AG09309 (cell line): ENCODE measurements at places on chromosomes 1 and 21.

GRCh38 chr21:15301014-15301413 lies 236.2 kb upstream of the NRIP1 start:
- DNase-seq = no peak

DNA sequence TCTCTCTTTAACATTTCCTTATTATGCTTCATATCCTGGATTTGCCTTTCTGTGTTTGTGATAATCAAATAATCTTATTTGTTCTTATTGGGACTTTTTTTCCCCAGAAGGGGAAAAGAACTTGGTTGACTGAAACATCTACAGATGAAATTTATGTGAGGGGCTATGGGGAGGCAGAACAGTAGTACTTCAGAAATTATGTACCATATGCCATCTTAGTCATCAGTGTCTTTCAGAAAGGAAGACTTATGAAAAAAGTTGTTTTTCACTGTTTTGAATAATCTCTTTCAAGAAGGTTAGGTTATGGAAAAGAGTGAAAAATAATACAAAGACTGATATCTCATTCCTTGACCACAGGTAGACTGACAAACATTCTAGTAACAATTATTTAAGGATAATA lies 30.2 kb upstream of the TRAF5 start:
- DNase-seq = no peak

GRCh38 chr1:27601771-27602461 lies 2.0 kb downstream of the AHDC1 start:
- DNase-seq = no peak

- DNase-seq = no peak
Observed at GRCh38 chr1:9721606-9722377, 70.3 kb downstream of the PIK3CD start.

DNA sequence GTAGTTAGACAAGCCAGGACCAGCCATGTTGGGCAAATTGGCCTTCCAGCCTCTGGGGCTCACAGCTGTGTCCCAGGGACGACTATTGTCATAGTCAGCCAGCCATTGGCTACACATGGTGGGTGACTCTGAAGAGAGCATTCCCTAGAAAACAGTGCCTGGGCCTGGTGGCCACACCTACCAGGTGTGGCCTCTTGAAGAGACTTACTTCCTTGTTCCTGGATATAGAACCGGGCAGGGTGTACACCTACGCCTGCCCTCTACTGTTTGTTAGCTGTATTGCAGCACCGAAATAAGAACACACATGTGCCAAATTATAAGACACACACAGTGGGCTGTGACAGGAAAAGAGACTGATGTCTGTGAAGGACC lies 134.6 kb upstream of the ARHGEF16 start:
- peak; percentile 8 for DNase-seq

- DNase-seq = no peak
Observed at GRCh38 chr1:201639826-201640225, 100.9 kb downstream of the NAV1 start.

DNA sequence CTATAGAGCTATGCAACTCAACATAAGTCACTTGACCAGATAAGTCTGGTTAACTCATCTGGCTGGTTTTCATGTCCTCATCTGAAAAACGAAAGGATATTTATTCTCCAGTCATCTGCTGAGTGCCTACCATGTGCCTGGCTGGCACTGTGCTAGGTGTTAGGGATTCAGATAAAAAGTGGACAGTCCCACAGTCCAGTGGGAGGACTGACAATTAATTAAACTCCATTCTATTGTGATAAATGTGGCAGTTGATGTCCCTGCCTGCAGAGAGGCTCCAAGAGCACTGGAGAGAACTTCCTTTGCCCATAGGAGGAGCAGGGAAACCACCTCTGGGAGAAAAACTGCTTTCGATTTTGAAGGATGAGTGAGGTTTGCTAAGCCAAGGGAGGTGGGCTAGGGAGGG lies 5.4 kb downstream of the NUAK2 start:
- DNase-seq = no peak

GRCh38 chr1:204450461-204451257 lies 39.0 kb upstream of the PPP1R15B start:
- DNase-seq = no peak

- no peak for DNase-seq
Observed at GRCh38 chr1:116292929-116293725, 79.9 kb upstream of the ATP1A1 start.

DNA sequence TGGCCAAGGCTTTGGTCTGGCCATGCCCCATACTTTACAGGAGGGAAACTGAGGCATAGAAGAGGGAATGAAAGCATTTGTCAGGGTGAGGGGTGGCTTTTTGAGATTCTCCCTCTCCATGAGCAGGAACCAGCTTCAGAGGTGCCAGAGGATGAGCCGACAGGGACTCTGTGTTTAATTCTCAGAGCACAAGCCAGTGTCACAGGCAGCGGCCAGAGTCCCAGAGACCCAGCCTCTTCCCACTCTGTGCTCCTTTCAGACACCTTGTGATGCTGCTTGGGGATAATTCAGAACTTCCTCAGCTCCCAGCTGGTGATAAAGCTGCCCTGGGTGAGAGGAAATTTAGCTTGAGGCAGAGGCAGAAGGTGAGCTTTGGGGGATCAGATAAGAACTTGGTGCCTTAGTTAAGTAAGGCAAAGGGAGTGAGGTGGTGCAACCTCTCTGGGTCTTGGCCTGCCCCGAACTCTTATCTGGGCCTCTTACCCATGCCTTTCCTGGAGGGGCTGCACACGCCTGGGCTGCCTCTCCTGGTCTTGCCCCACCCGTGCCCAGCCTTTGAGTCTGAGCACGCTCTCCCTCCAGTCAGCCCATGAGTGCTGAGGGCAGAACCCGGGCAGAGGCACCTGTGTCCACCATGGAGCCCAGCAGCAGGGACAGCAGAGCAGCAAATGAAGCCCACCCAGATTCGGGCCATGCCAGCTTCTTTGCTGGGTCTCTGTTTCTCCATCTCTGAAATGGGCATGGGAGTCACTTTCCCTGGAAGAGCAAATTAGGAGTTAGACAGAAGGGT lies 175.6 kb upstream of the C1orf174 start:
- DNase-seq = no peak

- DNase-seq = no peak
Observed at GRCh38 chr1:216173376-216173995, 249.8 kb downstream of the USH2A start.

DNA sequence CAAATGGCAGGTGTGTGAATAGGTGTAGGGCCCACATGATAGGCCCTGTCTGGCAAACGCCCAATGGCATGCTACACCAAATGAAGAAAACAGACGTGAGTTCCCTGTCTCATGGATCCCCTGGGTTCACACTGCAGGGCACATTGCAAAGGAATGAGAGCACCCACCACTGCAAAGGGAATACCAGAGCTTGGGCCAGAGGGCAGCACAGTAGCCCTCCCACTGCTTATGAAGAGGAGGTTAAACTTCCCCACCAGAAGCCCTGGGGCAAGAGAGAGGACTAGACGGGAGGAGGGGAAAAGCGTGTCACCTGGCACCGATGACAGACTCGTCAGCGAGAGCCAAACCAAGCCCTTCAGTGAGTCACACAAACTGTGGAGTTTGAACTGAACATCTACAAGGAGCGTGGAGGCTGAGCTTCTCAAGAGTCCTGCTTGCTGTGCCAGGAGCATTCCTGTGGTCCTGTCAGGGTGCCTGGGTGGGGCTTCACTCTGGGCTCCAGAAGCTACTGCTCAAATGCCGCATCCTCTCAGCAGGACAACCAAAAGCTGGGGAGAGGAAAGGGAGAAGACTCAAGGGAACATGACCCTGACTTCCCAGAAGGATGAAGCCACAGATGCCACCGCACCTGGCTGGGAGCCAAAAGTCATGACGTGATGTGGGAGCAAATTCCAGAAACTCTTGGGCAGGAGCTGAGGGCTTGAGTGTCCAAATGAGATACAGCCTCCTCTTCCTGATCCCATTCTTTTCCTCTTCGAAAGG lies 61.1 kb downstream of the TOMM20 start:
- peak; percentile 99 for DNase-seq

DNA sequence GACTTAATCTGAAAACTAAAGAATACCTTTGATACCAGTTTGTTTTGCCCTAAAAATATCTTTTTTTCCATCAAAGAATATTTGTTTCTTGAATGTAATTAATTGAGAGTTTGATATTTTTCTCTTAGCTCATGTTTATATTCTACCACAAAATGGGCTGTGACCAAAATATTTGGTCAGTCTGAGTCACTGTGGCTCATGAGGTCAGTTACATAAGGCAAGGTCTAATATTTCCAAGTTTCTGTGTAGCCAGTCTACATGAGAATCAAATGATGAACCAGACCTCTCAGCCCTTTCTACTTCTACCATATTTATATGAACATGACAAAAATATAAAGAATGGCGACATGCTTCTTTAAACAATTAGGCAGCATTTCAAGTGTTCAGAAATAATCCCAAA lies 83.0 kb upstream of the IVNS1ABP start:
- DNase-seq = peak; percentile 55

- peak; percentile 80 for DNase-seq
Observed at GRCh38 chr1:84851839-84852238, 41.2 kb downstream of the LPAR3 start.

DNA sequence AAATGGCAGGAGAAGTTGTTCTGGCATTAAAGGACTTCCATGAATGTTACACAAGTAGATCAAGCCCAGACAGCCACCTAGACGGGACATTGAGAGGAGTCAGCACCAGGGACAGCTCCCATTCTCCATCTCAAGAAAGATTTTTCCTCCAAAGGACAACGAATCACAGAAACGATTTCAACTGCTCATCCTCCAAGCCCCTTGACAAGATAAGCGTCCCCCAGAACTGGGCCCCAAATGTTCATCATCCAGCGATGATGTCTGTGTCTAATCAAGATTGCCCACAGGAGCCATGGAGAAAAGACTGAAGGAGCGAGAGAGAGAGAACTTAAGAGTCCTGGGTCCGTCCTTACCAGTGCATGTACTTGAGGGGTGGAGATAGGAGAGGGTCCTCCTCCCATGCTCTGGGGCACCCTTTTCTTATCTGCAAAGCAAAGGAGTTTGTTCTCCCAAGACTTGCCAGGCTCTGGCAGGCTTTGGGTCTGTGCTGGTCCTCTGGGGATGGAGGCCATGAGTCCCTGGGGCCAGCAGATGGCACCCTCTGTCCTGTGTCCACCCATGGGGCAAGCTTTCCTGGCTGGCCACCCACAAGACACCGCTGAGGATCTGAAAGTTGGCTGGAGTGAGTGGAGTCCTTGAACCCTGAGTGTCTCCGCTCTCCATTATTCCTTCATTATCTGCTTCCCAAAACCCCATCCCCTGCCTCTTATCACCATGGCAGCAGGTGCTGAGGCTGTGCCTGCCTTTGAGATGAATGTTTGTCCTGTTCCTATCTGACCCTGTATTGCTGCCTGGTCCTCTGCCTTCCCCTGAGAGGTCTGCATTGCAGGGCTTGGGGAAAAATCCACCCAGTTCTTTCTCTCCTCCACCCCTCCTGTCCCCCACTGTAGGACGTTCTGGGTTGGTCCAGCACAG lies 164.6 kb downstream of the ACTL8 start:
- peak; percentile 11 for DNase-seq

DNA sequence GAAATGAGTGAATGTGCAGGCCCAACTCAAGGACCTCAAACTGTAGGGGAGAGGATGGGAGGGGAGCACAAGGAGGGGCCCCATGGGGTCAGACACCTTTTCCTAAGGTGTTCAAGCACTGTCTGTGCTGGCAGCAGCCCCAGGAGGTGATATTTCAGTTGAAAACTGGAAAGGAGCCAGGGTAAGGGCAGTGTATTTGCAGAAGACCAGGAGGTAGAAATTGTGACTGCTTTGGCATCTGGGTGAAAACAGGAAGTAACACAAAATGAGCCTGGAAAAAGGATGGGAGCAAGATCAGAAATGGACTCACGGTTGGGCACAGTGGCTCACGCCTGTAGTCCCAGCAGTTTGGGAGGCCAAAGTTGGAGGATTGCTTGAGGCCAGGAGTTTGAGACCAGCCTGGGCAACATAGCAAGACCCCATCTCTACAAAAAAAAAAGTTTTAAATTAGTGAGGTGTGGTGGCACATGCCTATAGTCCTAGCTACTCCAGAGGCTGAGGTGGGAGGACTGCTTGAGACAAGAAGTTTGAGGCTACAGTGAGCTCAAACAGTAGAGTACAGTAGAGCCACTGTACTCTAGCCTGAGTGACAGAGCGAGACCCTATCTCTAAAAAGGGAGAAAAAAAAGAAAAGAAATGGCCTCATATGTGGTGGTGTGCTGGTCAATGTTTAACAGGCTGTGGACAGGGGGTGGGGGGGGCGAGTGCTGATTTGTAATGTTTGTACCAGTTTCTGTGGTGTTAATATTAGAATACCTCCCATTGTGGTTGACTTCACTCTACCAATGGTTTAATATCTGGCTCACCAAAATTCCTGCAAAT lies 76.2 kb upstream of the ANGPTL1 start:
- no peak for DNase-seq

GRCh38 chr1:164780111-164780812 lies 221.3 kb downstream of the PBX1 start:
- no peak for DNase-seq

GRCh38 chr21:43974791-43975468 lies 37.2 kb upstream of the TRAPPC10 start:
- DNase-seq = no peak

DNA sequence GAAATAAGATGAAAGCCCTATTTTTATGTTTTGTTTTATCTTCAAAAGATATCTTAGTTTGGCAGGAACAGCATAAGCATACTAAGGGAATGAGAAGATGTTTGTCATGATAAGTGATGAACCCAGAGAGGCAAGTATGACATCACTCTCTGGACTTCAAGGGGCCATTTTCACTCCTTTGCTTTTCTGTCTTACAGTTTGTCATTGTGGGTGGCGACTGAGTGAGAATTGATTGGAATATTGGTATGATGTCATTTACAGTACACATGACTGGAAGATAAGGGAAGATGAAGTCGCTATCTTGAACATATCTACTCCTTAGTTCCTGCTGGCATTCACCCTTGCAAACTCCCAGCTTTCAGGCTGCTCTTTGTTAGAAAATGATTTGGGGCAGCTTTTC lies 258.1 kb upstream of the RAB4A start:
- DNase-seq = no peak

DNA sequence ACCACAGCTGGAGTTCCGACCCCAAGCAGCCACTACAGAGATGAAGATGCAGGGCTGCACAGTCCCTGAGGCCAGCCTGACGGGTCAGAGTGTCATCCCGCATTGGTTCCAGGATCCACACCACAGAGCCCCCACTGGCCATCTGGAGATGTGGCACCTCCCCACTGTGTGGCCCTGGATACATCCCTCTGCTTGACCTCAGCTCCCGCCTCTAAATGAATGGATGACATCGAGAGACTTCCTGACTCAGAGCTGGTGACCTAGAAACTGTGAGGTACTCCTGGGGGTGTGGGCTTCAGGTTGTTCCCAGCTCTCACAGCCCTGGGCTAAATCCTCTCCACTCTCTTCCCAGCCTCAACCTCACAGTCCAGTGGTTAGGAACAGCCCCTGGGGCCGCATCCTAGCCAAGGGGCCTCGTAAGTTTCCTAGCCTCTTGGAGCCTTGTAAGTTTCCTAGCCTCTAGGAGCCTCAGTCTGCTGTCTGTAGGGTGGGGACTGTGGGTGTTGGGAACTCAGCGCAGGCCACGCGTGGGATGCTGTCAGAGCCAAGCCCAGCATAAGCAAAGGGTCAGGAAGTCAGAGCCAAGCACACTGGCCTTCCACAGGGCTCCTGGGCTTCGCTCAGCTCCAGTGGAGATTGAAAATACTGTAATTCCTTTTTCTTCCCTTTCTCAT lies 87.5 kb upstream of the RUNX3 start:
- DNase-seq = no peak

GRCh38 chr1:63936276-63936675 lies 162.5 kb downstream of the ROR1 start:
- DNase-seq = no peak

GRCh38 chr1:66527686-66528085 lies 6.3 kb upstream of the SGIP1 start:
- DNase-seq = no peak

GRCh38 chr1:171595324-171595723 lies 26.7 kb upstream of the MYOCOS start:
- DNase-seq = no peak
